ENCODE measurements at places on chromosomes 3 and 15.

DNA sequence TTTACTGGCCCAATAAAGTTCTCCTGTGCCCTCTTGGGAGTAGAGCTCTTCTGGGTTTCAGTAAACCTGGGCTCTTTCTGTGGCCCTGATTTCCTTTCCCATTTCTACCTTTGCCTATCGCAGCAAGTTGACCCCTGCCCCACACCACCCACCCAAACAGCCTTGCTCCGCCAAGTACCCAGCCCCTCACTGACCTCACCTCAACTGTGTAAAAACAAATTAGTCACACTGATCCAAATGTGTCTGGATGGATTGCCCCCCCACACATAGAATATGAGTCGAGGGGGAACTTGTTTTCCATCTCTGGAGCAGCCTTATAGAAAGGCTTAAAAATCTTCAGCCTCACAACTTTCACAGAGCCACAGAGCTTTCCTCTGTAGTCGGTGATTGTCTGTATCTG is 28.6 kb upstream of the VEPH1 start:
- no peak for DNase-seq

GRCh38 chr3:134600206-134600605 is 50.6 kb downstream of the KY start:
- DNase-seq = no peak

DNA sequence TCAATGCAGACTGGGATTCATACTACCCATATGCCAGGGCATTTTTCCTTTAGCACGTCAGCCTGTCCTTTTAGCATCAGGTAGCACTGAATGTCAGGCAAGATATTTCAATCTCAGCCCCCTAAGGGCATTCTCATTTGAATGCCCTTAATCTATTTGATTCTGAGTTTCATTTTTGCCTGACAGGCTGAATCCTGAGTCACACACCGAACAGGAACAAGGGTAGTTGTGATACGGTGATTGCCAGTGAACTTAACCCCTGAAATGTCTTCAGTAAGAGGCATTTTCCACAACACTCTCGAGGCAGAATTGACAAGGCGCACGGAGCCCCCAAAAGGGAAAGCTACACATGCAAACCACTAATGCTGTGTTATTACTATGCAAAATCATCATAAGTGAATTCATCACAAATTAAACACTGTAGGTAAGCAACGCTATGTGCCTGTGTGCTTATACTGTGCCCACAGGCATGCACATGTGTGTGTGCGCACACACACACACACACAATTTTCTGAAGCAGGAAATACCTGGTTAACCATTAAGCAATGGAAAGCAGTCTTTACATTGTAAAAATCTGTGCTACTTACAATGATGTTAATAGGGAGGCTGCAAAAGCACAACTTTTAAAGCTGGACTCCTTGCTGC is 130.4 kb downstream of the ZNF385D start:
- no peak for DNase-seq

- no peak for DNase-seq
These were observed 206.0 kb downstream of the KLHL25 start for GRCh38 chr15:85588677-85589076.

- no peak for DNase-seq
These were observed 58.4 kb downstream of the PPARG start for GRCh38 chr3:12347301-12347700.

GRCh38 chr3:149291178-149291577 is 42.3 kb downstream of the TM4SF18 start:
- DNase-seq = no peak

Data from activated CD4-positive, alpha-beta T cell treated with anti-CD3 and anti-CD28 coated beads for 36 hours (primary cell).